ENCODE measurements at places on chromosomes 4 and X.

DNA sequence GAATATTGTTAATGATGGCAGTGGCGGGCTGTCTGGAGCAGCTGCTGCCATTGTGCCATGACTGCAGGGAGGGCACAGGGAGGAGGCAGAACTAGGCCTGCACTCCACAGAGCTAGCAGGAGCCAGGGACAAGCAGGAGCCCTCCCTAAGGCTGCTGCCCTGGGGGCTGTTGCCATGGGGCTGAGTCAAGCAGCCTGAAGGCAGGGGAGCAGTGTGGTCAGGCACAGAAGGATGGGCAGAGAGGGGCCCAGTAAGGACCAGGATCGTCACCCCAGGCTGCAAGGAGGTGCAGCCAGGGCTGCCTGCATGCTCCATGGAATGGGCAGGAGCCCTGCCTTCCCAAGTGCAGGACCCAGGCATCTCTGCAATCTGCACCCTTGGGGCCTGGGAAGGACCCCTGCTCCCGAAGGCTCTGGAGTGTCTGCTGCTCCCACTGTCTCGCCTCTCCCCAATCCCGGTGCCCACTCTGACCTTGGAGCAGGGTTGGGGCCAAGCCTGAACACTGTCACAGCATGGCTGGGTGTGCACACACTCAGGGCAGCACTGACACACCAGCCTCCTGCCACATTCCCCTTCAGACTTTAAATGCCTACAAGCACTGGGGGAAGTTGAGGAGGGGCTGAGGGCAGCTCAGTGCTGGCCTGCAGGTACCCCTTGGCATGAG lies 98.3 kb upstream of the GALNTL6 start:
- DNase-seq: no peak

DNA sequence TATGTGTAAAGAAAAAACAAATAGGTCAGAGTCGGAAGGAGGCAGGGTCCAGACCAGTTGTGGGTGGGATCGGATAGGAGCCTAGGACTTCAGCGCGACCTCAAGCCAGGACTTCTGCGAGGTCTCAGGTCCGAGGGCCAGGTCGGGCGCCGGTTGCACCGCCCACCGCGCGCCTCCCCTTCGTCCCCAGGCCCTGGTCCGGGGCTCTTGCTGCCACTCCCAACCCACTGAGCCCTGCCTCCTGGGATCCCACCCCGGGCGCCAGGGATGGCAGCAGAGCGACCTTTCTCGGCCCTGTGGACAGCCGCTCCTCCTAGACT lies 12.3 kb downstream of the PITX2 start:
- DNase-seq: no peak

- DNase-seq: peak; percentile 1
Observed at GRCh38 chrX:74133156-74133796, 170.7 kb upstream of the ZCCHC13 start.

DNA sequence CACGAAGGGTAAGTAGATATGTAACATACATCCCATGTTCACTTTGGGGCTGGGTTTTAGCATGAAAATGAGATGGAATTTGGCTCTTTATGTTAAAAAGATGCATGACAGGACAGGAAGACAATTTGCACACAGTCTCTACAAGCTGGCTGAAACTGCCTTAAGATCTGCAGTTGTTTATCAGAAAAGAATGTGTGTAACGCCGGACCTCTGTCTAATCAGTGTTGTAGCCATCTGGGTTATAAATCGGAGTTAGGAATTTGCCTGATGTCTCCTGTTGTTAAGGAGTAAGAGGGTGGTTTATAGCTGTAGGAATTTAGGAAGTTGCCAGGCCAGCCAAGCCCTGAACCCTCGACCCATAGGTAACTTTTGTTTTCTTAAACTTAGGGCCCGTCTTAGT lies 562.9 kb upstream of the FAT1 start:
- no peak for DNase-seq

DNA sequence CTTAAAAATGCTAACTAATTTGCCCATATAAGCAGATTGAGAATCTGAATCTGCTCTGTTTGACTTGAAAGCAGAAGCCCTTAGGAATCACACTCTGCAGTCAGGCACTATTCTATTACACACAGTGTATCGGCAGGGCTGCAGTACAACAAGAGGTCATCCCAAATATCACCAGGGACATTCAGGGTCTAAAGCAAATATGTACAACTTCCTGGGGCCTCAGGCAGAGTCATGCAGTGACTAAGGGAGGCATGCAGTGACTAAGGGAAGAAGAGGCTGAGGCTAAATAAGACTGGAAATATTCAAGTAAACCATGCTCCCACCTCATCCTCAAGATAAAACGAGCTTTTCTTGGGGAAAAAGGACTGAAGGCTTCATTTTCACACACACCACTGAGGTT lies 20.9 kb downstream of the MAPK10 start:
- no peak for DNase-seq

DNA sequence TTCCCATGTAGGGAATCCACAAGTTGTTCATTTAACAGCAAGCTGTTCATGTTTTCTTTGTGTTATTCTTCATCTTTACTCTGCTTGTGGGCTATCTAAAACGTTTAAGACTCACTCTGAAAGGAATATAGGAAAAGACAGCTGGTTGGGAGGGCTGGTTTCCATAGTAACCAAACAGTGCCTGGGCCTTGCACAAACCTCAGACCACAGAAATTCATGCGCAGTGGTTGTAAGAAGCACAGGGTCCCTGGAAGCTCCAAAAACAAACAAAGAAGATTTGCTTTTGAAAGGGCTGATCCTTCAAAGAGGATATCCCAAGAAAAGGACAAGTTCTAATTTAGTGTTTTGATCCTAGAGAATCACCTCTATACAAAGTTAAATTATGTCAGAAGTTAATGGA lies 7.8 kb downstream of the SERTM2 start:
- DNase-seq: no peak

- no peak for DNase-seq
Observed at GRCh38 chr4:89863533-89863932, 26.6 kb upstream of the SNCA start.

DNA sequence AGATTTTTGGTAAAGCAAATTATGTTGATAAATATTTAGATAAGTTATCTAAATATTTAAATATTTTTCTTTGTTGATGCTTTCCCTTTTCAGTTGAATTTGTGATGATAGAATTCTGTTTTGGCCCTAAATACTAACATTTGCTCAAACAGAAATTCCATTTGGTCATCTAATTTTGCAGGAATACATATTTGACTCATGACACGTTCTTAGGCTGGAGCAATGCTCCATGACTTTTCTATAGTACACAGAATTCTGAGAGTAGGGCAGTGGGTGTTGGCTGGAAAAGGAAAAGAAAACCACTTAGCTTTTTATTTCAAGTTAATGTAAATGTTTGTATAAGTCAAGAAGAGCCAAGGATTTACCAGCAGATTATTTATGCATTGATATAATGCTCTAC lies 58.6 kb upstream of the GK2 start:
- no peak for DNase-seq

GRCh38 chr4:56843421-56843899 lies 22.0 kb upstream of the SPINK2 start:
- no peak for DNase-seq

- no peak for DNase-seq
Observed at GRCh38 chrX:37455381-37455780, 106.2 kb downstream of the PRRG1 start.

- no peak for DNase-seq
Observed at GRCh38 chr4:154344686-154345085, 146.9 kb downstream of the DCHS2 start.

GRCh38 chr4:76074468-76074867 lies at the start of gene ART3:
ART3 (plus strand) TSS chr4:76074709; CDS start chr4:76075890, 1,181 bp downstream.
- no peak for DNase-seq

GRCh38 chrX:55169782-55170181 lies 50.4 kb upstream of the PAGE5 start:
- DNase-seq: no peak

GRCh38 chr4:179766938-179767337 lies 2324.7 kb upstream of the AGA start:
- no peak for DNase-seq

- no peak for DNase-seq
Observed at GRCh38 chr4:4333265-4333706, 43.2 kb downstream of the ZBTB49 start.

DNA sequence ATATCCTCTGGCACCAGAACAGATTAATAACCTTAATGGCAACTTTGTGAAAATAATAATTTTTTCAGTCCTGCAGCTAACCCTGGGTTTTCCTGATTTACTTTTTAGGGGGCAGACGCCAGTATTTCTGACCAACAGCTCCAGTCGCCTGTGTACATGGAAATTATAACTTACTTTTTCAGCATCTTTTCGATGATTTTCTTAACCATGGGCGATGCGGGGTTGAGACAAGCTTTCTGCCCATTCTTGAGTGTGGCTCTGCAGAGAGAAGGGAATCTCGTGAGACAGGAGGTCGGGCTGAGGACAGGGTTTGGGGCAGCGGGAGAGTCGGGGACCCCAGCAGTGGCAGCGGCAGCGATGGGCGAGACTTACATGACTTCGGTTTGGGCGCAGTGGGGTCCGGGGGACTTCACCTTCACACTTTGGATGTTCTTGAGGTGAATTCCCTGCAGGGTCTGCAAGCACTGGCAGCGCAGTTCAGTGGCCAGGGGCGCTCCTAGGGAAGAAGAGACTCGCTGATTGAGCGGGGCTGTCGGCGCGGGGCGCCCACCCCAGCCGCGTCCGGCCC lies 484 bp downstream of the CXCL2 start:
- DNase-seq: no peak

GRCh38 chr4:139709660-139710059 lies 44.0 kb downstream of the MGST2 start:
- DNase-seq: no peak
